Lower leg skin (tissue), 4 donors: ENCODE measurements at places on chromosomes 3 and 15.

DNA sequence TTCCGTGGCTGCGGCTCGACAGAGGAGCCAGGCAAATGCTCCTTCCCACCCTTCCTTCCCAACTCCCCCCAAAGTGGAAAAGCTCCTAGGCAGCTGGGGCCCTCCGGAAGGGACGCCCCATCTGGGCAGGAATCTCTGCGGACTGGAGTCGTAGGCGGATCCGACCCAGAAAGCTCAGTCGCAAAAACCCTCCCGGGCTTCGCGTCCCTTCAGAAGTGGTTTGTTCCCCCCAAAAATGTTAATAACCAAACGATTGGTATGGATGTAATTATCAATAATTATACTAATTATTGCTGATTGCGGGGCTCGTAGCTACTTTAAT, 3.8 kb downstream of the RNU6-1 start:
- no peak for DNase-seq

- no peak for DNase-seq
Measured at GRCh38 chr3:63069806-63070475, 194.7 kb upstream of the CADPS start.

DNA sequence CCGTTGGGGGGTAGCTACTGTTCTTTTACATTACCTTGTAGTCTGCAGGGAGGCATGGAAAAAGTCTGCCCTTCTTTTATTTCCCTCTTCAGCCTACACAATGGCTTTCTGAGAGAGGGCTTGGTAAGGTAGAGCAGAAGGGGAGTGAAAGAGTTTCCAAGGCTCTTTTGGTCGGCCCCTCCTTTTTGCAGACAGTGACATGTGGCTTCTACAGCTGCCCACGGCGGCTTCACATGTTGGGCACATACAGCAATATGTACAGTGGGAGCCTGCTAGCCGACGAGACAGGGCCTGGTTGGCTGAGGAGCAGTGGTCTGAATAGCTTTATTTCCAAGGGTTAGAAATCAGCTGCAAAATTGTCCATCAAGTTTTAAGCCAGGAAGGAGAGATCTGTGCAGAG, 4.0 kb downstream of the INAFM2 start:
- no peak for DNase-seq

DNA sequence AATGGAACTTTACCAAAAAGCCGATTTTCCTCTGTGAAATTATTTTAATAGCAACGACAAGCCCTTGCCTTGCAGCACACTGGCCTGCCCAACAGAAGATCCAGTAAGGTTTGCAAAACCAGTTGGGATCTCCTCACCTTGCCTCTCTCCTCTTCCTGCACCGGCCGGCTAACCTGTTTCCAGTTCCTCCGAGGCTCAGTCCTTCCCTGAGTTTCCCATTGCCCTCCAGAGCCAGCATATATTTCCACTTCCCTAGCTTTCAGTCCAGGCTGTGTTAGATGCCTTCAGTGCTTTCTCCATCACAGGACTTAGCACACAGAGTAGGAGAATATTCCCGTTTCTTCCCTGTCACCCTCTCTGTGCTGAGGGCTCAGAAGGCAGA, 60.3 kb downstream of the NOX5 start:
- no peak for DNase-seq

DNA sequence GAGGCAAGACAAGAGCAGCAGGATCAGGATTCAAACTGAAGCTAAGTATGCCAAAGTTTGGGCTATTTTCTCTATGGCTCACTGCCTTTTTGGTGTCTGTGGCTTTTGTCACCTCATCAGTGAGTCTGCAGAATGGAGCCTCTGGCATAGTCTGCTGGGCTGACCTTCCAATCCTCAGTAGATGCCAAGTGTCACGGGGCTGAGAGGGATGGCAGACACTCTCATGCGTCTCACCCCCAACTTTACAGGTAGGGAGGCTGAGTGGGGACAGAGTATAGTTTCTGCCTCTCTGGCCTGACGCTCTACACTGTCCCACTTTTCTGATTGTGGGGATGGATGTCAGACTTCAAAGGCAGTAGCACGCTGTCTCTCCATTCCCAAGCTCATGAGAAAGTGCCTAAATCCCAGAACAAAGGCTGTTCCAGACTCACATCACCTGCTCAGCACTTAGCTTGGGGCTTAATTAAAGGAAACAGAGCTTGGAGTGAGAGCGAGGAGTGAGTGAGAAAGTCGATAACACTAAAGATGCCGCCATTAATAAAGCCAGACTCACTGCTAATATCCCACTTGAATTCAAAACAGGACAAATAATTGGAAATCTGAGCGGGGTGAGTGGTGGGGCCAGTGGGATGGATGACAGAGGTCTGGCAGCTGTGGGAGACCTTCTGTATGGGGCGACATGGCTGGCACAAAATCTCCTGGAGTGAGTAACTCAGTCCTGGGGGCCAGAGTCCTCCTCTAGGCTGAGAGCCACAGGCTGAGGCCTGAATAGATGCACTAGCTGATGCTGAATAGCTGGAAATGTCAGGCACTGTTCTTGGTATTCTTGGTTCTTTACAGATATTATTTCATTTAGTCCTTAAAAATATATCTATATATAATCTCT, 78.4 kb upstream of the MRPS22 start:
- DNase-seq = no peak

DNA sequence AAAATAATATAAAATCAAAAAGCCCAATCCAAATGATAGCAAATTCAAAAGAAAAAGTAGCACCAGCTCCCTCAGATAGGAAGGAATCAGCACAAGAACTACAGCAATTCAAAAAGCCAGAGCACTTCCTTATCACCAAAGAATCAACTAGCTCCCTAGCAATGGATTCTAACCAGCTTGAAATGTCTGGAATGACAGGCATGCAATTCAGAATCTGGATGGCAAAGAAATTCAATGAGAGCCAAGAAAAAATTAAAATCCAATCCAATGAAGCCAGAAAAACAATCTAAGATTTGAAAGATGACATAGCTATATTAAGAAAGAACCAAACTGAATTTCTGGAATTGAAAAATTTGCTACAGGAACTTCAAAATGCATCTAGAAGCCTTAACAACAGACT, 1334.4 kb upstream of the ALCAM start:
- no peak for DNase-seq

DNA sequence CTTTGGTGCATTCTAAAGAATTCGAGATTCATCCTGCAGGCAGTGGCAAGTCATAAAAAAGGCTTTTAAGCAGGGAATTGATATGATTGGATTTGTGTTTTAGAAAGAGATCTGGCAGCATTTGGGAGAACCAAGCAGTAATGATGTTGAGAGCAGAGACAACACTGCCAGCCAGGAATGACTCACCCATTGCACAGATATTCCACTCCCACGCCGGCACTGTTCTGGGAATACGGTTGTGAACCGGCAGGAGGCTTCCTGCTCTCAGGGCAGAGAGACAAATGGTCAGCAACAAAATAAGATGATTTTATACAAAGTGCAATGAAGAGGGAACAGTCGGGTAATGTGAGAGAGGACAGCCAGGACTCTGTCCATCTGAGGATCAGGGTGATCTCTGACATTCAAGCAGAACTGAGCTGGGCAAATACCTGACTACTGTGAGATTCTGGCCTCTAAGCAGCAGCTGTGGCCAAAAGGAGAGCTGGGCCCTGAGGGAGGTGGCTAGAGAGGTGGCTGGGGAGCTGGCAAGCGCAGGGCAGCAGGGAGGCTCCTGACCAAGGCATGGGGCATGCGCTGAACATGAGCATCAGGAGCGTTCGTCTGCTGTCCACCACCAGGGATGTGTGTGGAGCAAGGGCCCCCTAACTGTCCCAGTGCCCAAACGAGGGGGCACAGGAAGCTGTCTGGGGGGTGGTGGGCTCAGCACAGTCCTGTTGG, 56.1 kb upstream of the PLXNA1 start:
- DNase-seq = no peak

DNA sequence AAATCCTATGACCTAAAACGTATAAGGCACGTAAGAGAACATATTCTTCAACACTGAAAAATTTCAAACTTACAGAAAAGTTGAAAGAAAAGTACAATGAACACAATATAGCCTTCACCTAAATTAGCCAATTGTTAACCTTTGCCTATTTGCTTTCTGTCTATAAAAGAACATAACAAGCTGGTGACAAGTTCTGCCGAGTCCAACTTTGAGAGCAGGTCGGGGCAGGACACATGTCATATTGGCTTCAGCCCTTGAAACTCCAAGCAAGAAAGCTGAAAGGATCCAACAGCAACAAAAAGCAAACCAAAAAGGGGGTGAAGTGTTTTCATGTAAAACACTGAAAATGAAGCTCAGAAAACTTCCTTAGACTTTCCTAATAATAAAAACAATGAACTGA, 59.1 kb downstream of the TBC1D2B start:
- DNase-seq = no peak

GRCh38 chr15:52071570-52071969, 41.0 kb downstream of the BCL2L10 start:
- peak; percentile 64 for DNase-seq

- DNase-seq = no peak
Measured at GRCh38 chr15:92892201-92892555, 7.9 kb upstream of the CHD2 start.

- DNase-seq = no peak
Measured at GRCh38 chr15:37072181-37072580, 28.2 kb downstream of the MEIS2 start.

DNA sequence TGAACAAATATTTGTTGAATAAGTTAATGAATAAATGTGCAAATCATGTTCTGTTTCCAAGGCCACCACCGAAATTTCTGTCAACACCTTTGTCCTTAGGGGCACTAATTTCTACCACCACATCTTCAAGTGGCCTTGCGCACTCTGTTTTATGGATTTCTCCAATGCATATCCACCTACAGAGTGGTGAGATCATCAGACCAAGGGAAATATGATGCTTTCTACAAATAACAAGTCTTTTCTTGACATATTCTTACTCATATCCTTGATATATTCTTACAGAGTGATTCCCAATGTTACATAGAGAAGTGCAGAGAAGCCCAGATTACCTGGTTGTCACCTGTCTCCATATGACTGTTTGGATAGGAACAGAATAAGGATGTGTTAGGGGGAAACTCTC, 36.1 kb upstream of the TMCO5A start:
- DNase-seq = no peak

GRCh38 chr3:32592011-32592410, 21.4 kb upstream of the DYNC1LI1 start:
- no peak for DNase-seq

GRCh38 chr3:133461291-133461690, 61.4 kb downstream of the BFSP2 start:
- no peak for DNase-seq

DNA sequence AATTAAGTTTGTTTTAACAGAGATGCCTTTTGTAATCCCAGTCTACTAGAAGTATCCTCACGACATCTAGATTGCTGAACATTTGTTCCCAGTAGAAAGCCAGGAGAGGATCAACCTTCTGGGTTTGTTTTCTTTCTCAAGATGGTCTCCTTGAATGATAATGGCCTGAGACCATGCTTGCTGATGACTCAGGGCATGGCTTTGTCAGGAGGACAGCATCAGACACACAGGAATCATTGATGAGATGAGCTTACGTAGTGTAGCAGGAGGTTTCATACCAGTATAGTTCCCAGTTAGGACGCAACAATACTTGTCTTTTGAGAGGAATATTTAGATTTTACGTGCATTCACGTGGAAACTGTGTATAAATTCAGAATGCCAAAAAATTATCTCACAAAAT, 38.6 kb downstream of the ATP1B3 start:
- no peak for DNase-seq
